NCI-H2081 (cell line): ENCODE measurements at places on chromosomes 2 and 18.

DNA sequence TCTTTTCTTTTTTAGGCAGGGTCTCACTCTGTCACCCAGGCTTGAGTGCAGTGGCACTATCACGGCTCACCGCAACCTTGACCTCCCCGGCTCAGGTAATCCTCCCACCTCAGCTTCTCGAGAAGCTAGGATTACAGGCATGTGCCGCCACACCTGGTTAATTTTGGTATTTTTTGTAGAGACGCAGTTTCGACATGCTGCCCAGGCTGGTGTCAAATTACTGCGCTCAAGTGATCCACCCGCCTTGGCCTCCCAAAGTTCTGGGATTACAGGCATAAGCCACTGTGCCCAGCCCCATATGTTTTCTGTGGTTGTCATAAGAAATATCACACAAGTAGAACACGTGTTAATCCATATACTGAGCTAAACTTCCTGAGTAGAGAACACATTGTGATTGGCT, 14.6 kb downstream of the ENOSF1 start:
- DNase-seq, result no peak

- no peak for DNase-seq
These were observed 71.6 kb upstream of the CHRNA1 start for GRCh38 chr2:174835797-174836255.

DNA sequence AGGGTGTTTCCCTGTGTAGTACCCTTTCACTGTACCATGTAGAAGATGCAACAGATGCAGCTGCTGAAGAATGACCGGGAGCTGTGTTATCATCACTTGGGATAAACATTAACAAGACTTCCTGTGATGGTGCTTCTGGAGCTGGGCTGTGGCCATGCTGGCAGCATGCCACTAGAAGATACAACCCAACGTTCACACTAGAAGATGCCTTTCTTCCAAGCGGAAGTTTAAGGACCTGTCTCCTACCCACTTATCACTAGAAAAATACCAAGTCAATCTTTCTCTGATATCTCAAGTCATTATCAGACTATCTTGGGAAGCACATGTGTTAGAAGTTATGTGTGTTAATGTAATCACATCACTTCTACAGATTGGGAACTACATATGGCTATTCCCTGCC, 953.5 kb downstream of the CNTNAP5 start:
- no peak for DNase-seq

DNA sequence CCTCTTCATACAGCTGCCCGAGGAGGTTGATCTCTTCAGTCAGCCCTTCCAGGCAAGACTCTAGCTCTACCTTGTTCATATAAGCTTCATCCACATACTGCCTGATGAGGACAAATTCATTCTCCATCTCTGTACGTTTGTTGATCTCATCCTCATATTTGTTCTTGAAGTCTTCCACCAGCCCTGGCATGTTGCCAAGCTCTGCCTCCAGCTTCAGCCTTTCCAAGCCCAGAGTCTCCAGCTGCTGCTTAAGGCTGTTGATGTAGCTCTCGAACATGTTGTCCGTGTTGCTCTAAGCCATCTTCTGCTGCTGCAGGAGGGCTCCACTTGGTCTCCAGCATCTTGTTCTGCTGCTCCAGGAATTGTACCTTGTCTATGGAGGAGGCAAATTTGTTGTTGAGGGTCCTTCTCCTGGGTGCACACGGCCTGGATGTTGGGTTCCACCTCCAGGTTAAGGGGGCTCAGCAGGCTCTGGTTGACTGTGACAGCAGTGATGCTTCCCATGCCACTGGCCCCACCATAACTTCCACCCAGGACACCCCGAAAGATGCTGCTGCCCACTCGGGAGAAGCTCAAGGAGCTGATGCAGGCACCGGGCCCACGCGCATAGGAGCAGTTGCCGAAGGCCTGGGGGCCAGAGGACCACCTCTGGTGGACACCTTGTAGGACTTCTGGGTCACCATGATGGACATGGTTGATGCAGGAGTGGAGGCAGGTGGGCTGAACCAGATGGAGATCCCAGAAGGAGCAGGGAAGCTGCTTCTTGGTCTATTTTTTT, 30.3 kb downstream of the ICA1L start:
- DNase-seq, result no peak

GRCh38 chr2:175854665-175855064, 147.4 kb downstream of the LNPK start:
- peak; percentile 24 for DNase-seq

DNA sequence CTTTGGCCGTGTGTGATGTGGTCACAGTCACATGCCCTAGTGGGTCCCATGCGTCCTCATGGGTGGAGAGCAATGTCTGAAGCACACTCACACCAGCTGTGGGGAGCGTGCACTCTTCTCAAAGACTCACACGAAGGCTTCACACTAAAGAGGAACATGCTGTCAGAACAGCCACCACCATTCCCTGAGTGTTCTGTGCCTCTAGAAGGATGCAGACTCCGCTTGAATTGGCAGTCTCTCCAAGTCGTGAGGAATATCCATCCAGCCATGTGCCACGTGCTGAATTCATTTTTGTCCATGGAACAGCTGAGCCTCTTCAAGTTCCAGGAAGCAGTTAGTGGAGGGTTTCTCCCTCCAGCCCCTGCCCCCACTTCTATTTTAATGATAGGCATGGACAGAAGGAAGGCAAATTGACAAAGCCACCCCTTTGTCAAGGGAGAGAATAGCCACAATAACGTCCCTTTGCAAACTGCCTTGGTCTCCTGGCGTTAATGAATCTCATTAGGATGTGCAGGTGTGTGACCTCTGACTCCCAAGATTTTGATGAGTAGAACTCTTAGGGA, 464.3 kb upstream of the ID2 start:
- DNase-seq, result no peak

DNA sequence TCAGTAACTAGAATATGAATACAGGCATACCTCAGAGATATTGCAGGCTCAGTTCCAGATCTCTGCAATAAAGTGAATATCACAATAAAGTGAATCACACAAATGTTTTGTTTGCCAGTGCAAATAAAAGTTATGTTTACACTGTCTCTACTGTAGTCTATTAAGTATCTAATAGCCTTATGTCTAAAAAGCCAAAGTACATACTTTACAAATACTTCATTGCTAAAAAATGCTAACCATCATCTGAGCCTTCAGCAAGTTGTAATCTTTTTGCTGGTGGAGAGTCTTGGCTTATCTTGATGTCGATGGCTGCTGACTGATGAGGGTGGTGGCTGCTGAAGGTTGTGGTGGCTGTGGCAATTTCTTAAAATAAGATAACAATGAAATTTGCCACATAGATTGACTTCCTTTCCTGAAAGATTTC, 159.4 kb downstream of the MYO1B start:
- no peak for DNase-seq

DNA sequence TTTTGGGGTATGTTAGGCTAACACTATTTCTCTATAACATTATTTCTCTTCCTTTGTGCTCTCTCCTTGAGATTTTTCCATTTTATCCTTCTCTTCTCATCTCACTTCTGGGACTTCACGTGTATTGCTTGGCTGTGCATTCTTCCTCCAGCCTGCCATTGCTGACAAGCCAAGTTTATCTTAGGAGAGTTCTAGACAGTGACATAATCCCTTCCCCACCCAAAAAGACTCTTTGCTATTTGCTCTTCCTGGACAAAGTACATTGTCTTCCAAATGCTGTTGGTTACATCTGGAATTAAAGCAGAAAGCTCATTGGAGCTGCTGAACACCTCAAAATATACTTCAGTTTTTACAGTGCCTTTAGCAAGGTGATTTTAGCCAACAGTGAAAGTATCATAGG, 8.9 kb downstream of the TSPYL6 start:
- no peak for DNase-seq

DNA sequence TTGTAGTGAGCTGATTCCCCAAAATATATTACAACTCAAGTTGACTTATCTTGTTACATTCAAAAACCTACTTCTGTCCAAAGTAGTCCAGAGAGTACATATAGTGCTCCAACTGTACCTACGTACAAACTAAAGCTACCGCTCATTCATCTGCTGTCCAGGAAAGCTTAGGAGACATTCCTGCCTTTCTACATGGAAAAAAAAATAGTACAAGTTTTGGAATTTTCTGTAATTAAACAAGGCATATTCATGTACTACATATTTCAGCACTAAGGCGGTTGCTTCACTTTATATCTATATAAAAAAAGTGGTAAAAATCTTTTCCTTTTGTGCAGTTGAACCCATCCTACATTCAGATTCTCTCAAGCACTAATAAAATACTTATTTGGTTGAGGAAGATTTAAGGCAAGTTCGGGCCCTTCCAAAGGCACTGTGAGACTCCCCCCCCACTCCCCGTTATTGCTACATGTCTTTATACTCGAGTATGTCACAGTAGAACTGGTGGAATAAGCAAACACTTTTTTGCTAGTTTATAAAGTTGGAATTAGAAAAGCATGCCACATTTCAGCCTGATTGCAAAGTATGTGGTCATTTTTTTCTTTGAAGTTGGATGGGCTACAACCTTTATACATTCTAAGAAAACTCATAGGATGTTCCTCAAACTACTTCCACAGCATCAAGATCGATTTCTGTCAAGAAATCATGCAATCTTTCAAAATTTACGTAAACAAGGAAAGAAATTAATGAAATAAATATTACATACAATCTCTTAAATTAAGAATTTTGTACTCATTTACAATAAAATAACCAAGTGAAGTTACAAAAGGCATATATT, 3.7 kb downstream of the ZFP36L2 start:
- no peak for DNase-seq

DNA sequence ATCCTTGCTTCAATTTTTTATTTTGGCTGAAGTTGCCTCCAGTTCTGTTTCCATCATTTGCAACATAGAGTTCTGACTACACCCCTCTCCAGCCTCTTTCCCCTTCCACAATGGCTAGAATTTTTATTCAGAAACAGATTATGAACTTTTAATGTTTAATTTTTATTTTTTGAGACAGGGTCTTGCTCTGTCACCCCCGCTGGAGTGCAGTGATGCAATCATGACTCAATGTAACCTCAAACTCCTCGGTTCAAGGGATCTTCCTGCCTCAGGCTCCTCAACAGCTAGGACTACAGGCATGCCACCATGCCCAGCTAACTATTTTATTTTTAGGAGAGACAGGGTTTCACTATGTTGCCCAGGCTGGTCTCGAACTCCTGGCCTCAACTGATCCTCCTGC, 2.8 kb downstream of the NTSR2 start:
- DNase-seq, result no peak

DNA sequence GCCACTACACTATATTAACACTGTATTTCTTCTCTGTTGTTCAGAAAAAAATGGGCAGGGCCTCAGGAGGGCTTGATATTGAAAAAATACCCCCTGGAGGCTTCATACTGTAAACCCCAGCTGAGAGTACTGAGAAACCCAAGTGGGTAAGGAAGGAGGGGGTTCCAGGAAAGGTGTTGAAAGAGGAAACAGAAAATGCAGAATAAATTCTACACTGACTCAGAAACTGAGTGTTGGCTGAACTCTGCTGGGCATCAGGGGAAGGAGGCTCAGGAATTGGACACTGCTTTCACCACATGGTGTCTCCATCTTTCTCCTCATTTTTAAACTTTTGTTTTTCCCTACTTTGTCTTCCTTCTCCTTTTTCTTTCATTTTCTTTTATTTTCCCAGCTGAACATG, 253.7 kb downstream of the DYM start:
- DNase-seq, result no peak

- no peak for DNase-seq
These were observed 469.0 kb downstream of the SLC4A3 start for GRCh38 chr2:220096406-220096805.

GRCh38 chr2:241458687-241459086, 49.7 kb downstream of the STK25 start:
- DNase-seq, result no peak

GRCh38 chr18:40063488-40063887, 1891.5 kb upstream of the PIK3C3 start:
- DNase-seq, result no peak

GRCh38 chr2:77487074-77487803, 34.9 kb downstream of the LRRTM4 start:
- no peak for DNase-seq

- DNase-seq, result no peak
These were observed 91.4 kb downstream of the ESCO1 start for GRCh38 chr18:21509062-21509461.

- no peak for DNase-seq
These were observed 106.3 kb upstream of the CD302 start for GRCh38 chr2:159904127-159904958.

GRCh38 chr2:161995553-161996016, 78.4 kb downstream of the DPP4 start:
- no peak for DNase-seq

- no peak for DNase-seq
These were observed 470.6 kb downstream of the METTL4 start for GRCh38 chr18:2100694-2101213.

DNA sequence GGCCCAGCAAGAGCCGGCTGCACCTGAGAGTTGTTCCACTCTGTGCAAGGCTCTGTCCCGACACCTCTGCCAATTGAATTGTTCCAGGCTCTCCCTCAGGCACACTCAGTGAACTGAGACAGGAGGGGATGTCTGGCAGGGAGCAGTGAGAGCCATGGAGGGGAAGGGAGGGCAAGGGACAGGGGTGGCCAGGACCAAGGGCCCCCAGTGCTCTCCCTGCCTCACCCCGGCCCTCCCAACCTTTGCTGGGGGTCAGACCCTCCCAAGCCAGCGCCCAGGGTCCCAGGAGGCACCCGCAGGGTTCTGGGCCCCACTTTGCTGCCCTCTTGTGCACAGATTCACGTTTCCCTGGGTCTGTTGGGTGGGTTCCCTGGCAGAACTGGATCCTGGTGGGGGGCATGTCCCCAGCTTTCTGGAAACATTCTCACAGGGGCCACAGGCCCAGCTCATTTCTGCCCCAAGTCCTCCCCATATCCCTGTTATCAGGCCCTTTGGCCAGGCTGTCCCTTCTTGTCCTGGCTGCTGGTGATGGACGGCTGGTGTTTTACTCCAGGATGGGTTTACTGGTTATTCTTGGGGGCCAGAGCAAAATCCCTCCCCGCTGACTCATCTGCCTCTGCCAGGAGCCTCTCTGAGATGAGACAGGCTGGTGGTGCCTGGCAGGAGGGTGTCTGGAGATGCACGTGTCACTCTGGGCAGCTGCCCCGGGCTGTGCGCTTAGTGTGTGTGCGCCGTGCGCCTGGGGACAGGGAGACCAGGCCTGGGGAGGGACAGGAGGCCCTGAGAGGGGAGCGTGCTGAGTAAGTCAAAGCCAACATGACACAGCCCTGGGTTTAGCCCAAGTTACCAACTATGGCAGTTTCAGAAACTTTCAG, 136.5 kb upstream of the CTDP1 start:
- DNase-seq, result no peak

GRCh38 chr2:46342566-46343315, 45.5 kb downstream of the EPAS1 start:
- DNase-seq, result no peak

GRCh38 chr18:13427354-13427753, 208.8 kb downstream of the LDLRAD4 start:
- DNase-seq, result no peak

DNA sequence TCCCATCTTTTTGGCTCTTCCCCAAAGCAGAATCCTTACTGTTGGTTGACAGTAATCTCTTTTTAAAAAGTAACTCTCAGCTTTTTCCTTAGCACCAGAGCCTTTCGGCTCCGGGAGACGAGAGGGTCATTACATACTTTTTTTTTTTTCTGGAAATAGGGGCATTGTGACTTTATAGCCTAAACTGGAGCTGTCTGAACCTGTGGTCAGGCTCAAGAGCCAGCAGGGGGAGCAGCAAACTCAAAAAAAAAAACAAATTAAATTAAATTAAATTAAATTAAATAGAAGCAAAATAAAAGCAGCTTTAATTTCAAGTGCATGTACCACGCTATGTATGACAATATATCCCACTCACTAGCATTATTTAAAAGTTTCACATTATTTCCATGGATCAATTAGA, 156.6 kb downstream of the DTNA start:
- no peak for DNase-seq

- no peak for DNase-seq
These were observed 137.5 kb downstream of the CTIF start for GRCh38 chr18:48676346-48676745.
